ENCODE measurements at places on chromosomes 3 and 15.

- no peak for DNase-seq
Measured at GRCh38 chr3:172268868-172269267, 179.4 kb downstream of the GHSR start.

GRCh38 chr3:115536171-115536570 is 87.1 kb upstream of the GAP43 start:
- no peak for DNase-seq

GRCh38 chr3:126085841-126086240 is 1.9 kb upstream of the SLC41A3 start:
- no peak for DNase-seq

GRCh38 chr3:12955651-12956315 is 114.4 kb upstream of the RPL32 start:
- no peak for DNase-seq

- no peak for DNase-seq
Measured at GRCh38 chr3:128378631-128379347, 87.9 kb downstream of the DNAJB8 start.

DNA sequence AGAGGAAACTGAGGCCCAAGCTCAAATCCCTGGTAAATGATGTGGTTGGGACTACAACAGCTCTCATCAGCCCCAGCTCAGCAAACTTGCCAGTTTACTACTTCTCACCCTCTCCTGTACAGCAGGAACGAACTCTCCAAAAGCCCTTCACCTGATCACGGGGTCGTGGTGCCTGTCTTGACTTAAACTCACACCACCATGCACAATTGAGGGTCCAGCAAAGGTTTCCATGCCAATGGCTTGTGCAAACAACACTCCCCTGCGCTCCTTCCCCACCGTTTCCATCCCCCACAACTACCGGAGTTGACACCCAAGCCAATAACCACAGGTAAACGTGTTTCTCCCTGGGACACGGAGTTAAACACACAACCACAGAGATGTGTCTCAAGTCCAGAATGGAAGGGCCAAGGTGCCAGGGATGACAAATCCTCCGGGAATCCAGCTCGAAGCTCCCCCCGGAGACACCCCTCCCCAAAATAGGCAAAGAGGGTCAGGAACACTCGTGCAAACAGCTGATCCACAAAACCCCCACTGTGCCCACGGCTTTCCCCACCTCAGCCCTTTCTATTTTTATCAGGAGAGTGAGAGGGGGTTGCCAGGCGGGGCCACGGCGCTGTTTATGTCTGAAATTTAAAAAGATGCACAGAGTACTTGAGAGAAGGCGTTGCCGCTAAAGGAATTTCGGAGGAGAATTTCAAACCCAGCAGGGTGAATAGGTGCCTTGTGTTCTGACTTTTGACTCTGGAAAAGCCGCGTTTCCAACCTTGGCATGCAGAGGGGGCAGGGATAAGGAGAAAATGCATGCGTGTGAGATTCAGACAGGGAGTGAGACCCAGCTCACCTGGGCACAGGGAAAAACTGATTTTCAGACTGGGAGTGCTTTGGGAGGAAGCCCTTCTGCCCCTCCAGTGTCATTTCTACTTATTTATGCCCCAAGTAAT is 10.6 kb upstream of the ACAN start:
- DNase-seq, result no peak

DNA sequence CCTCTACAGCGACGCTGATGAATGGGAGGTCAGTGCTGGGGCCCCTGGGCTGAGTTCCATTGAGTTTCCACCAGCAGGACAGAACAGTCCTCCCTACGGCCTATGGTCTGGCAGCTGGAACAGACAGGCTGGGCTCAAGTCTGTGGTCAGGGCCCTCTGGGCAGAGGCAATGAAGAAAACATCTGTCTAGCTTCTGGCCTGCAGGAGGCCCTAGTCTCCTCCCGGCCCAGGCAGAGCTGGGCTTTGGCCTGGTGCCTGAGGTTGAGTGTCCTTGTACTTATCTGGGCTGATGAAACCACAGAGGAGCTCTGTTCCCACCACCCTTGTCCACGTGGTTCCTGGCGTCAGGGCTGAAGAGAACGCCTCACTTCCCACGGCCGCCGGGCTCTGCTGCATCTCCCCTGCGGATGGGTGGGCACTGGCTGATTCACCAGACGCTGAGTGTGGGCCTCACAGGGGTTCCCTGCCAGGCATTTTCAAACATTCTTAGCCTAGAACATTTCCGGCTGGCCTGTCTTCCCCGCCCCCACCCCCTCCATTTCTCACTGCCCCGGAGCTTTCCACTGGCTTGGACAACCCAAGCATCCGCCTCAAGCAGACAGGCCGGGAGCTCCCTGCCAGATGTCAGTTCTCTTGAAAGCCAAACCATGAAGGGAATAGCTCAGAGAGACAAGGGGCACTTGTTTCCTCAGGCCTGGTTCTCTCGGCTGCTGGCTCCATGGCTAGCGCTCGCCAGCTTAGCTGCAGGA is 20.3 kb downstream of the PPCDC start:
- no peak for DNase-seq

DNA sequence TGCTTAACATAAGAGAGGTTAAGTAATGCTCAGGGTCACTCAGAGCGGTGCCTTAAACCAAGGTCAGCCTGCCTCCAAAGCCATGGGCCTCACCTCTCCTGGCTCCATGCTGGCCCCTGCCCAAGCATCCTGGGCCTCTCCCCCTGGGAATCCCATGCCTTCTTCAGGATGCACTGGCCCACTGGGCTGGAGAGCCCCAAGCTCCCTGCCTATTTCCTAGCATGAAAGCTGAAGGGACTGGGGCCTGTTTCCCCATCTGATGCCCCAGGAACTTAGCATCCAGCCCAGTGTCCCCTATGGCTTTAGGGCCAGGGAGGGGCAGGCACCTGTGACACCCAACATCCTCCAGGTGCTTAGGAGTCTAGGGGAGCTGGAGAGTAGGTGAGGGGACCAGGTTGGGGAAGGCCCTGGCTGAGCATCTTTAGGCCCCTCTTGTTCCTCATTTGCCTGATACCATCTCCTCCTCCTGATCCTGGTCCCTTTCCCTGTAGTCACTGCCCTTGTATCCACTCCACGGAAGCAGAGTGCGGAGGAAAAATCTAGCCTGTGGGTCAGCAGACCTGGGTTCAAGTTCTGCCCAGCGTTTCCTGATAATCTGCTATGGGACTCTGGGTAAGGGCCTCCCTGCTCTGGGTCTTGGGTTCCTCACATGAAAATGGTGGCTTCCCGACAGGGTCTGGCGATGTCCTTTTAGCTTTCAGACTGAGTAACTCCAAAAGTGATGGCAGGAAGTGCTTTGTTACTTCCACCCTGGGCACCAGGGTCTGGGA is 28.6 kb downstream of the EHD4 start:
- no peak for DNase-seq

GRCh38 chr3:3800080-3800455 is 837 bp downstream of the LRRN1 start:
- DNase-seq, result no peak

- DNase-seq, result no peak
Measured at GRCh38 chr3:39277893-39278615, 1.8 kb downstream of the CX3CR1 start.

GRCh38 chr3:87004883-87005282 is 13.9 kb upstream of the VGLL3 start:
- no peak for DNase-seq

- DNase-seq, result no peak
Measured at GRCh38 chr3:126147147-126147931, 33.0 kb downstream of the ALDH1L1 start.

DNA sequence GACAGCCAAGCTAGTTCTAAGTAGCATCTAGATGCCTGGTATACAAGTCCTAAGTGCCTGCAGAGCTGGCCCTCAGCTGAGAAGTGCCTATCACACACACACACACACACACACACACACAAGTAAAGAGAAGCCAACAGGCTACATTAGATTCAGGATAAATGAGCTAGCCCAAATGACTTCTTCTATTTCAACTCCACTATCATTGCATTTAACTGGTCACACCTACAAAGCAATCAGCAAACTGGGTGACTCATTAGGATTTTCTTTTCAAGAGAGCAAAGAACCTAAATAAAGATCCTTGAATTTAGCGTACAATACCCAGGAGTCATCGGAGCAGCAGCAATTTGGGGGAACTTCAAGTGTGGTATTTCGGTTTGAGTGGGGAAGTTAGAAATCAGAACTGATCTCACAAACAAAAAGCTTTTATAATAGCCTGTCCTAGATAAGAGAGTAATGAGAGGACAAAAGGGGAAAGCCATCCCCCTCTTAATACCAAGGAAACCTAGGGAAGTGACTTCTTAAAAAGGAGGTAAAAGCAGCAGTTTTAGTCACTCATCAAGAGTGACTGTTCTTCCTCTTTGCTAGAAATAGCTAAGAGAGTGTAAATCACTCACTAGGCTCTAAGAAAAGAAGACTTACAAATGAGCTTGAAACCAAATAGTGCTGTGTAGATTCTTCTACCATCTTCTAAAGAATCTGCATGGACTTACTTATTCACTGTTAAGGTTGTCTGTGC is 112.7 kb downstream of the TNIK start:
- DNase-seq, result no peak

GRCh38 chr3:19645093-19645492 is 288.9 kb downstream of the EFHB start:
- no peak for DNase-seq

- DNase-seq, result no peak
Measured at GRCh38 chr3:116388867-116389385, 56.4 kb downstream of the LSAMP start.

- no peak for DNase-seq
Measured at GRCh38 chr3:24160424-24161095, 215.5 kb downstream of the NR1D2 start.

- DNase-seq, result no peak
Measured at GRCh38 chr3:3578718-3579117, 220.5 kb upstream of the LRRN1 start.

GRCh38 chr3:78665776-78666469 is 1101.9 kb downstream of the ROBO1 start:
- no peak for DNase-seq

GRCh38 chr3:64262574-64263114 is 37.4 kb upstream of the PRICKLE2 start:
- no peak for DNase-seq

GRCh38 chr3:158249183-158249582 is 139.3 kb downstream of the RSRC1 start:
- DNase-seq, result no peak

DNA sequence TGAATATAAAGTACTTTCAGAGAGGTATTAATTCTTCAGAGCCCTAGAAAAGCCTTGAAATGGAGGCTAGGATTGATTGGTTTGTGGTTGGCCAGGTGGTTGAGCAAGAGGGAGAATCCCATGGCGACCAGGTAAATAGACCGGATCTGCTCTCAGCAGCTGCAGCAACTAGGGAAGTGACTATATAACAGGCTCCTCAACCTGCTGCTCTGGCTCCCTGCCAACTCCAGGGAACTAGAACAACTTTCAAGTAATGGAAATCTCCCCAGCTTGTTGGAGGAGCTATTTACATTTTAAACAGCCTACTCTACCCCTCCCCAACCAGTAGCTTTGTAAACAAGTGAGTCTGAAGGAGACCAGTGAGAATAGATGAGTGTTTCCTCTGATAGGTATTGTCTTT is 121.8 kb upstream of the CADM2 start:
- no peak for DNase-seq

GRCh38 chr3:51395493-51396213 is 4.6 kb downstream of the RBM15B start:
- no peak for DNase-seq

GRCh38 chr3:170128259-170128976 is 53.1 kb downstream of the PHC3 start:
- no peak for DNase-seq

- no peak for DNase-seq
Measured at GRCh38 chr3:16432714-16433113, 80.8 kb downstream of the RFTN1 start.

GRCh38 chr3:4675704-4676103 is 182.6 kb downstream of the ITPR1 start:
- DNase-seq, result no peak

DNA sequence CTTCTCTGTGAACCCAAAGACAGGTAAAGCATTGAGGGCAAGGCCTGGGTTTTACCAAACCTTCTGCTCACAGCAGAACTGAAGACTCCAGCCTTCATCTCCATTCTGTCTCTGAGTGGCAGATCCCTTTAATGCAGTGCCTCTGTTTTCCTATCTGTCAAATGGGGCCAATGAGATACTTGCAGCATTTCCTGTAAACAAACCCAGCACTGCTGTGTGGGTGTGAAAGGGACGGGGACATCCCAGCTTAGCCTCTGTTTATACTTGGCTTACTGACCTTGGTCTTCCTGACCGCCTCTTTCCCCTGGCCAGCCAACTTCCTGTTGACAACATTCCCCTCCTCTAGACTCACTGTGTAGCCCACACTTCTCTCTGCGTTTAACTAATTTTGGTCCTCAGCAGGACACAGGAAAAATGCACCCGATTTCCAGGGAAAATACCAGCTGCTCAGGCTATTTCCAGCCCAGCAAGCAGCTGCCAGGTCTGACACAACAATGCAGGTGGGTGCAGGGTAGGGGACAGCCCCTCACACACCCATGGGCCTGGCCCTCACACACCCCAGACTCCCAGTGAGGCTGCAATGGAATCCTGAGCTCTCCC is 105.9 kb upstream of the HERC1 start:
- no peak for DNase-seq

- DNase-seq, result no peak
Measured at GRCh38 chr3:37773911-37774310, 87.8 kb upstream of the CTDSPL start.

DNA sequence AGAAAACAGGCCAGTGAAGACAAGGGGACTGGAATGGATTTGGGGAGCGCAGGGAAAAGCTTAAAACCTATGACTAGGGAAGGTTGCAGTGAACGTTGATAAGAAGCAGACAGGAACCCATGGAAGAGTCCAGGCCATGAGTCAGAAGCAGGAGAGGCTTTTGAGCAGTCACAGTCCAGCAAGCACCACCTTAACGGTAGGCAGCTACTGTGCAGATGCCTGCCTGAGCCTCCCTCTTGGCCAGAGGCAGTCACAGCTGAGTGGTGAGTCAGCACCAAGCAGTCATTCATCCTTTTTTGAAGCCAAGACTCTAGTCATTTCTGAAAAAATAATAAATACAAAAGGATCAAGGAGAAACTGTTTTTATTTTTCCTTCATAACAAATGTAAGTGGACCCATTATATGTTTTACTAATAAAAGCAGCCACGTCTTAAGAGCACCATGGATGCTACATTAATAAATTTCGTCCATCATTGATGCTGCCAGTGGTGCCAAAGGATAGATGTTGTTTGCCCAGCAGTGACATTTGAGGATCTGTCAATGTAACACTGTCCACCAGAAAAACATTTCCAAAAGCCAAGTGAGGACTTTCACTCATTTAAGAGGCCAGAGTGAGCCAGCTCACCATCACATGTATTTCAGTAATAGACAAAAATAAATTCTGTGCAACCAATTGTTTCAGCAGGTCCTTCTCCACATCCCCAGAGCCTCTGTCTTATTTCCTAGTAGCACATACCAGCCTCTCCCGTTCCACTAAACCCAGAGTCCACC is 42.1 kb upstream of the ACTC1 start:
- DNase-seq, result no peak

DNA sequence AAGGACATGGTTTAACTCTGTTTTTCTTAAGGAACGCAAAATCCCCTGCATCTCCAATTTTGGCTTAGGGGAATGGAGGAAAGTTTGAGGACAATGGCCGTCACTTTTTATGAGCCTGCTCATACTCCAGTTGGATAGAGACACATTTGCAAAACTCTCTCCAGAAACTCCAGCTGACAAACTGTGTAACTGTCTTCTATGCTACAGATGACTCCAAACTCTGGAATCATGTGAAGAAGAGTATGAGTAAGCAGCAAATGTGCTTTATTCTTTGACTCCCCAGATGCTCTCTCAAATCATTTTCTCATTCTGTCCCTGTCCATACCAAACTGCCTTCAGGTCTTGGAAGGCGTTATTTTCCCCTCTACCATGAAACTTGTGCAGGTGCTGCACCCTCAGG is 226.5 kb upstream of the GPR149 start:
- no peak for DNase-seq

- DNase-seq, result no peak
Measured at GRCh38 chr15:85646538-85647091, 148.1 kb downstream of the KLHL25 start.
